ENCODE measurements at places on chromosomes 5 and 9.

GRCh38 chr5:76402886-76403765 lies at the start of gene IQGAP2:
Gene IQGAP2, plus strand, starts transcription at chr5:76403285. Its CDS starts 261 bp downstream, at chr5:76403546.
- peak; percentile 80 for DNase-seq

- peak; percentile 68 for DNase-seq
Observed at GRCh38 chr9:99118782-99119466, 14.0 kb downstream of the TGFBR1 start.

- DNase-seq = no peak
Observed at GRCh38 chr5:16812911-16813310, 123.2 kb downstream of the MYO10 start.

GRCh38 chr9:96061293-96061987 lies 185.9 kb downstream of the ERCC6L2 start:
- peak; percentile 14 for DNase-seq

DNA sequence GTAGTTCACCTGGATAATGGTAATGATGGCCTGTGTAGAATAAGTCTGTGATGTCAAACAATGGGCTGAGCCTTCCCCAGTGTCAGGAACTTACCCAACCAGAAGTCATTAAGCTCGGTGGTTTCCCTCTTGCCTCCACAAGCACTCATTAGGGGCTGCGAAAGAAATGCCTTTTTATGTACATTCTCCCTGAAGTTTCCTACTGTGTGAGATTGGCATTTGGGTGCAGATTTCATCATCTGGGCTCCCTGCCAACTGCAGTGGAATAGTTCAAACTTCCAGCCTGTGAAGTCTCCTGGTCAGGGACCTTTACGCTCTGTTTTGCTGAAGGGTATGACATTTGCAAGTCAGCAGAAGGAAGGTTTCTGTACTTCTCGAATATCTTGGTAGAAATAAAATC lies 41.6 kb upstream of the TMEM215 start:
- DNase-seq = no peak

- no peak for DNase-seq
Observed at GRCh38 chr5:130836729-130837649, 328.1 kb downstream of the HINT1 start.

DNA sequence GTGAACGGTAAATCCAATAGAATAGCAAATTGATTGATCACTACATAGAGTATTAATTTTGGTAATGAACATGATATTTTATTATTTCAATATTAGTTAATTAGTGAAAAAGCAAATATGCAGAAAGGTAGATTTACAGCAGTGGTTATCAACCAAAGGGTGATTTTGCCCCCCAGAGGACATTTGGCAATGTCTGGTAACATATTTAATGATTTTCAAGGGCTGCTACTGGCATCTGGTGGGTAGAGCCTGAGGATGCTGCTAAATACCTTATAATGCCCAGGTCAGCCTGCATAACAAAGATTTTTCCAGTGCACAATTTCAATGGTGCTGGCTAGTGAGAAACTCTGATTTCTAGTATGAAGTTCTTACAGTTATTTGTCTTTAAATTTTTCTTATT lies 1313.7 kb downstream of the PTPRD start:
- no peak for DNase-seq

DNA sequence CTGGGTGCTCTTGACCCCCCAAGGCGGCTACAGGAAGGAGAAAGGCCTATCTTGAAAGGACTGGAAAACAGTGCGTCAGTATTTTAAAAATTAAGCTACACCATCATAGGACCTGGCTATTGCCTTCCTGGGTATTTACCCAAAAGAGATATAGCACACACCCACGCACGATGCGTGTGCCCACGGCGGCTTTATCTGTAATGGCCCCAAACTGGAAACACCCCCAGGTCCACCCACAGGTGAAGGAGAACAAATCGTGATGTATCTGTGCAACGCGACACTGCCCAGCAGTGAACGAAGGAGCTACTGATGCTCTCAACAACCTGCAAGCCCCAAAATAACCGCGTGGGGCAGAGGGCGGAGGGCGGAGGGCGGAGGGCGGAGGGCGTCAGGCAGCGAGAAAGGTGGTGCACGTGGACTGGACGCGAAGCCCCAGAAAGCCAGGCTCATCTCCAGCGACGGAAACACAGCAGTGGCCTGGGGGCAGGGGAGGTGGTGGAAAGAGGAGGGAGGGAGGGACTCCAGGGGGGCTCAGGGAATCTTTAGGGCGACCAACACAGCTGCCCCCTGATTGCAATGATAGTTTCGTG lies 12.4 kb upstream of the PTGDS start:
- DNase-seq = no peak

GRCh38 chr5:94968507-94969095 lies 316.3 kb downstream of the MCTP1 start:
- DNase-seq = peak; percentile 3

DNA sequence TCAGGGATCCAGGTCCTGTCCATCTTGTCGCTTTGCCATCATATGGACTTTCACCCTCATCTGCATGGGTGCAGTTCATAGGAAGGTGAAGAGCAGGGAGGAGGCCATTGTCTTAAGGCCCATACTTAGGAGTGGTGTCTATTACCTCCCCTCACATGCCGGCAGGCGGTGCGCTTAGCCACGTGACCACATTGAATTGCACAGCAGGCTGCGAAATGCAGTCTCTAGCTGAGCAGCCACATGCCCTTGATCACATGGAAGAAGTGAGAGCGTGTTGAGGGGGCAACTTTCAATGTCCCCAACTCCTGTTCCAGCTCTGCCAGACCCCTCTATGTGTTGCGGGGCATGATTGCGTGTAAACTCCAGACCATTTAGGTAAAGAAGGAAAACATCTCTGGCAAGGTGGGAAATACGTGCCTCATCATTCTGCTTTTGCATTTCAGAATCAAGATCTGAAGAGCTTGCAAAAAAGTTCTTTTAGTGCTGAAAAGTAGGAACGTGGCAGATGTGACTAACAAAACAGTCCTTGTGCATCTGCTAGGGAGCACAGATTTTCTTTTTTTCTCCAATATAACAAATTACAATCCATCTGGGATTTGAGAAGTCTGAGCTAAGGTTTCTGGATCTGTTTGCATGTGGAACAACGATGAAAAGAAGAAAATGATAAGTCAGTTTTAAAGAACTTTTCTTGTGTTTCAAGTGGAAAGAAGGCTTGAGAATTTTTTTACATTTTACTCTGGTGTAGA lies 34.4 kb downstream of the ROPN1L start:
- no peak for DNase-seq
